ENCODE measurements at places on chromosomes 11 and 22. TPM values are rescaled to one million over a fixed set of nuclear protein-coding genes. Genes with fewer than 3 reads are reported as not detected.

- DNase-seq, result no peak
These were observed 45.9 kb upstream of the SYT7 start for GRCh38 chr11:61626580-61627380.

DNA sequence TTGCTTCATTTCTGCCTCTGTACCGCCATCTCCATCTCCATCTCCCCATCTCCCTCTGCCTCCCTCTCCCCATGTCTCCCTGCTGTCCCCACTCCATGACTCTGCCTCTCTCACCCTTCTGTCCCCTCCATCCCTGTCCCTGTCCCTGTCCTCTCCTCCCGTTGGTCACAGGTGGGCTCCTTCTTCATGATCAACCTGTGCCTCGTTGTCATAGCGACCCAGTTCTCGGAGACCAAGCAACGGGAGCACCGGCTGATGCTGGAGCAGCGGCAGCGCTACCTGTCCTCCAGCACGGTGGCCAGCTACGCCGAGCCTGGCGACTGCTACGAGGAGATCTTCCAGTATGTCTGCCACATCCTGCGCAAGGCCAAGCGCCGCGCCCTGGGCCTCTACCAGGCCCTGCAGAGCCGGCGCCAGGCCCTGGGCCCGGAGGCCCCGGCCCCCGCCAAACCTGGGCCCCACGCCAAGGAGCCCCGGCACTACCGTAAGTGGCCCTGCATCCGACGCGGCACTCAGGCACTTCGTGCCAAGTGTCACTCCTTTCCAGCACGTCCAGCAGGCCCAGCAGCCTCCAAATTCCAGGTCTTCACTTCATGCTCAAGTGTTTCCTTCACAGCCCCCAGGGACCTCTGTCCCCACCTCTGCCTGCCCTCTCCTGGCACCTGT lies 76.0 kb downstream of the CACNA1I start:
- DNase-seq, result no peak

DNA sequence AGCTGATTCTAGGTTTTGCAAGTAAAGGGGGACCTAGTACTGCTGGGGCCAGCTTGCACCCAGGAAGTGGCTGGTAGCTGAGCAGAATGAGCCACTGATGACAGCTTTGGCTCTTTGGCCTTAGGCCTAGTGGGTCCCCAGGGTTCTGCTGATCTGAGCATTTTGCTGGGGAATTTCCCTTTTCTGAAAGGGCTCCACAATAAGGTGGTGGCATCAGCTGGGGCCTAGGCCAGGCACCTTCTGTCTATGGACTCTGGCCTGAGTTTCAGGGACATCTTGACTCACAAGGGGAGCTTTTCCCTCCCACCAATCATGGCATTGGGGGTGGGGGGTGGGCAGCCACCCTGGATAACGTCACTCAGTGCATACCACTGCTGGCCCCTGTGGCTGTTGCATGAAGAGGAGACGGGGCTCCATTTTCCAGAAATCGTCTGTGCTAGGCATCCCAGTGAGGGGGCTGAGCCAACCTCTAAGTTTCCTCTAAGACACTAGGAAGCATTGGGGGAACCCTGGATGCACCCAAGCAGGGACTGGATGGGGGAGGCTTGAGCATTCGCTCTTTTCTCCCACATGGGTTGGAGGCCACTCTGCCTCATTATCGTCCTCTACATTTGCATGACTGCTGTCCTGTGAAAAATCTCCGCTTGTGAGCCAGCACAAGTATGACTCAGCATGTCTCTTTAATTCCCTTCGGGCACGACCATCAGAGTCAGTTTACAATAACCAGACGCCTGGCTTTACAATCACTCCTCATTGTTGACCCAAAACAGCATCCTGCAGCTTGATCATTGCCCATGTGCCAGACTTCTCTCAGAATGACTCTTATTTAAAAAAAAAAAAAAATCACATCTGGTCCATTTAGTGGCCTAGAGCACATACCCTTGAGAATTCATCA lies 145.0 kb upstream of the THY1 start:
- DNase-seq, result peak; percentile 76

DNA sequence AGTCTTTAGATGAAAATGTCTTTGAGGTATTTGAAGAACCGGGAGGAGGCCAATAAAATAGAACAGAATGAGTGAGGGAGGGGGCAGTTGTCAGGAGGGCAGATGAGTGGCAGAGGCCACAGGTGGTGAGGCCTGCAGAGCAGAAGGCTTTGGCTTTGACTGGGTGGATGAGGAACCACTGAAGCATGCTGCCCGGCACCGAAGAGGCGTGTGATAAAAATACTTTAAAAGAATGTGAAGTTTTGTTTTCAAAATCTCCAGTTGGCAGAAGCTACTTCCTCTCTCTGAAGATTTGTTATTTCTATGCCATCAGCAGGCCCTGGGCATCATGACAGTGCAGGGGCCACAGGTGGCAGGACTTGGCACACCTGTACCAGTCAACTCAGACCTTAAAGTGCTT lies 6.3 kb downstream of the MS4A12 start:
- DNase-seq, result no peak

The AGBL2 gene
- total RNA-seq, result 1.4 TPM

The WT1 gene
- 1.4 TPM for total RNA-seq

The MMP11 gene
- total RNA-seq, result 12.2 TPM

The TMEM132A gene
- 117 TPM for total RNA-seq

All from astrocyte (in vitro differentiated cells and primary cell).